ENCODE measurements at places on chromosomes 5 and 9.

DNA sequence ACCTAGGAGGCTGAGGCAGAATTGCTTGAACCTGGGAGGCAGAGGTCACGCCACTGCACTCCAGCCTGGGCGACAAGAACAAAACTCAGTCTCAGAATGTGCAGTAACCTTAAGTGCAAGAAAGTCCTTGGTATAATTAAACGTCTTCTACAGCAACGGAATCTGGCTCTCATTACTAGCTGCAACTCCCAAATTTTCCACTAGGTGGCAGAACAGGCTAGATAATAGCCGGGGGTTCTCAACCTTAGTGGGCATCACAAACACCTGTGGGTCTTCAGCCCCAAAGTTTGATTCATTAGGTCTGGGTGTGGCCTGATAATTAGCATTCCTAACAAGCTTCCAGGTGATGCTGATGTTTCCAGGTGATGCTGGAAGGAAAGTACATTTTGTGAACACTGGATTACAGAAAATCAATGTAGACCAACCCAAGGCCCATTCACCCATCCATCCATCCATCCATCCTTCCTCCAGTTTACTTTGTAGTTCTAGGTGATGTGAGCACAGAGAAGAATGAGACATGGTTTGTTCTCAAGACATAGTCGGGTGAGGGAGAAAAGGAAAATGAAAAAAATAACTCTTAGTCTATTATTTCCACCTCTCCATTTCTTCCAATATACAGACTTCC, 37.3 kb downstream of the FBXW2 start:
- peak; percentile 17 for DNase-seq

DNA sequence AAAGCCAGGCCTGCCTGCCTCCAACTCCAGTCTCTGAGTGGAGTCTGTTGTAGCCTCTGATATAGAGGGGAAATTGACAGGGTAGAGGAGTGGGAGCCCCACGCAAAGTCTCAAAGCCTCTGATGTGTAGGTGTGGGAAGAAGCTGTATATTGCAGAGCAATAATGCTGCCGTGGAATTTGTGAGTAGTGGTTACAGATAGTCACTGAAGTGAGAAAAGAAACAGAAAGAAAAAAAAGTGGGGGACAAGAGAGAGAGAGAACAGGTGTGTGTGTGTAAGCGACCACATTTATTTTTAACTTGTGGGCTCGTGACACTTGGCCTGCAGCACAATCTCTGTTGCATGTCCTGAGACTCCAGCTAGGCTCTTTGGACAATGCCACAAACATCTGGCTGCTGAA, 227.8 kb downstream of the NSG2 start:
- DNase-seq: no peak

- no peak for DNase-seq
These were observed 1.3 kb upstream of the HAND1 start for GRCh38 chr5:154479160-154479943.

GRCh38 chr9:132288966-132289365, 65.8 kb downstream of the SETX start:
- no peak for DNase-seq

- no peak for DNase-seq
These were observed 8.9 kb upstream of the SLC25A48 start for GRCh38 chr5:135825373-135826220.

DNA sequence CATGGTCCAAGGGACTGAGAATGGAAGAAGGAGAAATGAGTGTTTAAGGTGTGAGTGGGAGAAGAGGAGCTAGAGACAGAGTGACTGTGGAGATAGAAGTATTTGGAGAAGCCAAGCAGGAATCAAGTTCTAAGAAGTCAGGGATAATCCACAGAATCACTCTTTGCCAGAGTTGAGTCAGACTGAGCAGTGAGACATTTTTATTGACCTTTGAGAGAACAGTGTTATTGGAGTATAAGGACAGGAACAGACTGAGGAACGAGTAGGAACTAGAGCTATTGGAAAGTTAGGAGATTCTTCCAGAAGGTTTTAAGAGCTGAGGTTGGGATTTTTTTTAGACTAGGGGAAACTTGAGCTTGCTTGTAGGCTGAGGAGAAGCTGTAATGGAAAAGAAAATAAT, 37.2 kb downstream of the RCL1 start:
- no peak for DNase-seq

DNA sequence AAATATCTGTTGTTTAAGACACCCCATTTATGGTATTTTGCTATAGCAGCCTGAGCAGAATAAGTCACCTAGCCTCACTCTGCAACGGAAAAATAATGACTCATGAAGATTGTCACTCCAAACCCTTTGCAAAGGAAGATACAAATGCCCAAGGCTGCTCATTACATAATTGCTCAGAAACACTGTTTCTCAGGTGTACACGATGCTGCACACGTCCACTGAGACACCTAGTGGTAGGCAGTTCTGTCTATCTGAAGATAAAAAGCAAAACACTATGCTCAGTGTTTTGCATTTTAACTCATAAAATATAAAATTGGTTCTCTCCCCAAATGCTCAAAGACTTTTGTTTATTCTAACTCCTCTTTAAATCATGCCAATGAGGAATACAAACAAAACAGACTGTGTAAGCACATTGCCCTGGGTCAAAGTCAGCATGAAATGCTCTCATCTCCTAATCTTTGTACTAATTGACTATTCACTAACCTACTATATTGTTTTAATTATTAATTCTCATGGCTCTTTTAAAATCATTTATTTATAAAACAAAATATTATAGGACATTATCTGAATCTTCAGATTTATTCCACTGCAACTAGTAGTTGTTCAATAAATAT, 7.7 kb upstream of the TSLP start:
- no peak for DNase-seq

GRCh38 chr5:84614906-84615305, 230.2 kb upstream of the EDIL3 start:
- no peak for DNase-seq

GRCh38 chr5:23169660-23170416, 316.7 kb upstream of the CDH12 start:
- DNase-seq: no peak

GRCh38 chr5:54728588-54728915, 211.0 kb downstream of the SNX18 start:
- DNase-seq: no peak

DNA sequence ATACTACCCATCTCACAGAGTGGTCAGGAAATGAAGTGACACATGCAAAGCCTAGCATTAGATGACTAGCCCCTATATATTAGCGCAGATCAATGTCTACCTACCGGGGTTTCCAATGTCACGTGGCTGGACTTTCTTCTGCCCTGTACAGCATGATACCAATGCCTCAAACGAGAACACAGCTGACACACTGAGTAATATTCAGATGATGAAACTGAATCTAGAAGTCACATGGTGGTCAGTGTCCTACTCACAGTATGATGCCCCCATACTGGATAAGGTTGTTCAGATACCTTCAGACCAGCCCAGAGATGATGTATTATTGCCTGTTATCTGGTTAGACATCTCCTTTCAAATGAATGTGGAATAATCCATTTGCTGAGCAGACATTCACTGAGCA, 71.1 kb upstream of the FRRS1L start:
- DNase-seq: no peak

GRCh38 chr9:126860757-126861466, 473 bp downstream of the ZBTB34 start:
- DNase-seq: no peak

- DNase-seq: no peak
These were observed 4.2 kb downstream of the SLC34A3 start for GRCh38 chr9:137234758-137235423.

GRCh38 chr9:23005156-23005555, 558.5 kb downstream of the DMRTA1 start:
- no peak for DNase-seq

GRCh38 chr5:155147222-155147621, 133.7 kb downstream of the KIF4B start:
- no peak for DNase-seq

GRCh38 chr5:1750469-1750868, 49.2 kb downstream of the MRPL36 start:
- no peak for DNase-seq

GRCh38 chr5:31442058-31442745, 89.7 kb downstream of the DROSHA start:
- DNase-seq: no peak

- DNase-seq: no peak
These were observed 4.5 kb upstream of the TLE1 start for GRCh38 chr9:81693671-81694378.

DNA sequence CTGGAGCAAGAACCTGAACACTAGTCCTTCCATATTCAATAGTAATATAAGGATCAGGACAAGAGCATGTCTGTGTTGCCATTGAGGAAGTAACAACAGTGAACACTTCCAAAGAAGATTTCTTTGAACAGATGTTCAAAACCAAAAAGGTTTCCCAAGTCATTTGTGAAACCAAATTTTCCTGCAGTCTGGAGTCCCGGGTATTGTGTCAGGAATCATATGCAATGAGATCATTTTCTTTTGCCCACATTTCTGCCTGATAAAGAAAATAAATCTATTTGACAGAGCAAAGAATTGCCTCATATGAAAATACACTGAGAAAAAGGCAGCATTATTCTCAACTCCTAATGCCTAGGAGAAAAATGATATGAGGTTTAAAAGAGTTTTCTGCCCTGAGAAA, 151.7 kb downstream of the SNX18 start:
- no peak for DNase-seq

DNA sequence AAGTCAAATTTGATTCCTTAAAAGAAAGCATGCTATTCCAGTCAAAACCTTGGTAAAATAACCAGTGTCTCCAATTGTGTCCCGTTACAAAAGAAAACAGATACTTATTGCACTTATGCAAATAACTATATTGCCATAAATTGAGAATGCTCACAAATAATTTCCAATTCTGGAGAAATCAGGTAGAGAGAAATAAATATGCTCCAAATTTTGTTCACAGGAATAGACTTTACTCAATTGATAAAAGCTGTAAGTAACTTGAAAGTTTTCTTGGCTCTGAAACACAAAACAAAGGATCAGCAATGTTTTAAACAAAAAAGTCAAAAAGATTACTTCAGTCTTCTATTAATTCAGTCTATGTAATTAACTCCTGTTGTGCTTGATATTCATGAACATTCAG, 7.8 kb upstream of the DTWD2 start:
- DNase-seq: no peak

DNA sequence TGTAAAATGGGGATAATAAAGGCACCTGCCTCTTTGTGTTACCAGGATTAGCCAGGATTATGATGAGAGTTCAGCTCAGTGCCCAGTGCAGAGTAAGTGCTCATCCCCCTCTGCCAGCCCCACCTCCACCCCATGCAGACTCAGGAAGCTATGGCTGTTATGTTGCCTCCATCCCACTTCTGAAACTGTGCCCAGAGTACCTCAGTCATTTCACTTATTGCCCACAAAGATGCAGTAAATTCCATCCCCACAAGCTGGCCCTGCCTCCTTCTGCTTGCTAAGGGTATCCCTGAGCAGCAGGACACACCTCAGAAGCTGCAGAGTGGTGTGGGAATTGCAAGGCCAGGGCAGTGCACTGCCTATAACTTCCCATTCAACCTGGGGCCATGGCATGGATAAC, 415.1 kb downstream of the SPOCK1 start:
- no peak for DNase-seq

DNA sequence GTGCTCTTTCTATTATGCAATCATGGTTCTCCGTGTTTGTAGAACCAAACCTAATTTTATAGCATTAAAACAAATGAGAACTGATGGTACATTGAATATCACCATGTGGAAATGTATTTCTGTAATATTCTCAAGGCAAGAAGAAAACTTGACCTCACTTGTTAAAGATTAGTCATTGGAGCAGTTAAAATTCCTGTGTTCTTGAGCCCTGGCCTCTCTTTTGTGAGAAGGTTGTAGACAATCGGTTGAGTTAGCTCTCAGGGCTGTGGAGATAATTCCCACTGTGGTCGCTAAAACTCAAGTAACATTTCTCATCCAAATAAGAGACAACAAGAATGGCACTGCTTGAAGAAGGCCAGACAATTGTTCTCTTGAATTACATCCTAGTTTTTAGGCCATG, 216.0 kb upstream of the KLF4 start:
- DNase-seq: no peak

DNA sequence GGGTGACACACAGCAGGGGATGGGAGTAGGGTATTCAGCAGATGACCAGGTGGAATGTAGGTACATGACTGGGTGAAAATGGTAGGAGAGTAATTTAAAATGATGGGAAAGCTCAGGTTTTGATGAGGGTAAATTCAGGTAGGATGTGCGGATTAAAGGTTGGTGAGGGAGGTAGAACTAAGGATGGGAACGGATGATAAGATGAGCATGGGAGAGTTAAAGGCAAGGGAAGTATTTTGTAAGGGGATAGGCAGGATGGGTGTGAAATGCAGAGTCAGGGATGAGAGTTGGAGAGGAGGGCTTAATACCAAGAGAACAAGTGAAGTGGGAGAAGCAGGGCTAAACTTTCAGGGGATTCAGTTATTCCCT, 1.5 kb downstream of the TLN1 start:
- DNase-seq: no peak

DNA sequence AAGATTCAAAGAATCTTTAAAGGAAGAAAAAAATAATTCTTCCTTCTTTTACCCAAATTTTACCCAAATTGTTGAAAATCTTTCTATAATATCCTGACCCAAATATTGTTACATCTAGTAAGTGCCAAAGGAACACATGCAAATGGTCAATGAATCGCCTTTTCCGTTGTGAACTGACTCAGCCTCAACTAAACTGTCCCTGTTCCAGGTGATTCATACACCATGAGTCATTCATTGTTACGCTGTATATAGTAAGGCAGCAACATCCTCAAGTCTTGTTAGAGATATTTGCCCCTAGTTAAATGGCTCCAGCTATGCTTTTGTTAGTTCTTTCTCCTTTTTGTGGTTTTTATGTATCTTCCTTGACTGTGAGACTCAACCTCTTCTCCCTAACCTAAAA, 9.7 kb downstream of the PTGER4 start:
- no peak for DNase-seq

- DNase-seq: no peak
These were observed 29.3 kb downstream of the FUBP3 start for GRCh38 chr9:130608554-130609134.

- DNase-seq: no peak
These were observed 304.7 kb downstream of the GABRG2 start for GRCh38 chr5:162372256-162372655.

- no peak for DNase-seq
These were observed 369.3 kb upstream of the TRPC7 start for GRCh38 chr5:136734628-136735027.

DNA sequence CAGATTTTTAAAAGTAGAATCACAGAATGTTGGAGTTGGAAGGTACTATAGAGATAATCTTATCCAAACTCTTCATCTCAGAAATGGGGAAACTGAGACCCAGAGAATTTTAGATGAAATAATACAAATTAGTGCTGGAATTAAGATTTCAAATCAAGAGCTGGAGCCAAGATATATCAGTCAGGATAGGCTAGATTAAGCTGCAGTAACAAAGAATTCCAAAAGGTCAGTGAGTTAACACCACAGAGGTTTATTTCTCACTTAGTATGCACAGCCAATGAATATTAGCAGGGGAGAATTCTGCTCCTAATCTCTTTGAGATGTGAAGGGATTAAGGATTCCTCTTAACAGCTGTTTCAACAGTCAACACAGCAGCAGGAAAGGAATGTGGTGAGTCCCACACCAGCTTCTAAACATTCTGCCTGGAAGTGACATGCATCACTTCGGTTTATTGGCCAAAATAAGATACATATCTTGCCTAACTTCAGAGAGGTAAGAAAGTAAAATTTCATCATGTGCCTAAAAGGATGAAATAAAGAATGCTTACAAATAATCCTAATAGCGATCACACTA, 136.8 kb downstream of the FRMD3 start:
- no peak for DNase-seq
